ENCODE measurements at places on chromosomes 3 and 15. TPM values are rescaled to one million over a fixed set of nuclear protein-coding genes. Genes with fewer than 3 reads are reported as not detected.

DNA sequence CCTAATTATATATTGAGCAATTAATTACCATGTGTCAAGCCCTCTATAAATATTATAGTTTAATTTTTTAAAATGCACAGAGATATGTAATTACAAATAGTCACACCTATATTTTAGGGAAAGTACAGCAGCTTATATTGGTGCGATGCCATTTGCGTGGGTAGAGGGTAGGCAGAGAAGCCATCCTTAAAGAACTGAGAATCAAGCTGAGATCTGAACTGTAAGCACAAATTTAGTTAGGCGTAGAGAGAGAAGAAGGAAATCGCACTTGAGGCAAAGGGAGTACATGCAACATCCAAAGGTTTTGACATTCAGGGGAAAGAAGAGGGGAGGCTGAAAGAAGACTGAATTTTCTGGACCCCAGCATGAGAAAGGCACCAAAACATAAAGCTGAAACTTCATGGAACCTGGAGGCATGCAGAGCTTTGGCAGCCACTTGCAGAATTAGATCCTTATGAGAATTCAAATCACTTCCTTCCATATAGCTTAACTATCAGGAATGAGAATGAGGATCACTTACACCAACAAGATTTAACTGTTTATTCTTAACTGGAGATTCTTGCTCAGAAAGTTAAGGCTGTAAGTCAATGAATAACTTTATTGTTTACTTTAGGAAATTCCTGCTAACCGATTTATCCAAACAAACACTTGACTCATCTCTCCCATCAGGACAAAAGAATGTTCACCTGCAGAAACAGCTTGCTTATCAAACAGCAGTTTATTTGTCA, 114.3 kb downstream of the TGFBR2 start:
- H3K4me1 ChIP-seq, result no peaks in the 10 kb centered on the region
- H3K27ac ChIP-seq, result no peak overlapping the region
- H3K27me3 ChIP-seq, result no peaks in the 10 kb centered on the region
- H3K36me3 ChIP-seq, result no peaks in the 10 kb centered on the region

DNA sequence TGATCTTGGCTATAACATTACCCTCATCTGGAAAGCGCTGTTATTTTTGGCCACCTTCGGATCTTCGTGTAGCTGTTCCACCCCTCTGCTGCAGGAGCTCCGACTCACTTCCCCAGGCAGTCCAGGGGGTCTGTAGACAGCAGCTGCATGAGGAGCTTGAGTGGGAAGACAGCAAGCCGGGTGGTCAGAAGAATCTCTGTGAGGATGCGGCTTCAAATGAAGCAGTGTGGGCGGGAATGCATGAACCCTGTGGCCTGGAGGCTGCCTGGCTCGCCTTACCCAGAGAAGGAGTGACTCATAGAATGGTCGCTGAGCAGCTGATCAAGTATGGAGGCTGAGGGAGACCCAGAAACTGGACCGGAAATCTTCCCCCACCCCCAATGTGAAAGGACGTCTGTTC, 45.2 kb upstream of the NR2F2 start:
- H3K27ac ChIP-seq, result no peak overlapping the region
- H3K4me1 ChIP-seq, result no peaks in the 10 kb centered on the region
- no peaks in the 10 kb centered on the region for H3K27me3 ChIP-seq

GRCh38 chr3:196969660-196970546, 1.3 kb upstream of the PIGZ start:
- no peaks in the 10 kb centered on the region for H3K27me3 ChIP-seq
- H3K4me1 ChIP-seq, result peaks cover 8% of the 10 kb centered on the region
- DNase-seq, result peak; percentile 69
- H3K27ac ChIP-seq, result peak overlapping the region; percentile 4

The PPP1R14D gene
- not detected for total RNA-seq

The FETUB gene
- total RNA-seq, result not detected

The UPK1B gene
- total RNA-seq, result not detected
